ENCODE measurements at places on chromosomes 5 and 9. TPM values are rescaled to one million over a fixed set of nuclear protein-coding genes. Genes with fewer than 3 reads are reported as not detected.
A peak's percentile ranks its signal among the peaks of the same experiment; 100 is the strongest.

GRCh38 chr5:59038798-59039295, 456.0 kb downstream of the RAB3C start:
- no peak for DNase-seq

DNA sequence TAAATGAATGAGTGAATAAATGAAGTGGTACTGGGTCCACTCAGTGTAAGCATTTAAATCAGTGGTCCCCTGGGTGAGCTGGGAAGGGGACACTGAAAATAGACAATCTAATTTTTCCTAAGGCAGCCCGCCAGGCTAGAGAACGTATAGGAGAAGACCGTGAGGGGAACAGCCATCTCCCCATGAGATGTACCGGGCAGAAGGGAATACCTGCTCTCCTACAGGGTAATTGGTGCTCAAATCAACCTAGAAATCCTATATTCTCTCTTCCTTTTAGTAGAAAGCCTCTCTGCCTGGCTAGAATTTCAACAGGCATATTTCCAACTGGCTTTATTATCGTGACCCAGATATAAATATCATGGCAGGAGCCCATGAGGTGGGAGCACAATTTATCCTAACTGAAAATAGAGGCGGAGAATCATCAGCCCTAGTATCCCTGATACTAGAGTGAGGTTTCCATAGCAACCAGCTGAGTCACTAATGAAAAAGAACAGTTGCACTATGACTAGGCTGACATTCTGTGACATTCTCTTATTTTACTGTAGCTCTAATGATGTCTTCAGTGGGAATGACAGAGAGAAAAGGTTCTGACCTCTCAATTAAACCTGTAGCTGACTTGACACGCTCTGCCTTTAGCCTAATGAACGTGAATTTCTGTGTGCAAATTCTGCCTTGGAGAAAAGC, 96.5 kb upstream of the CAST start:
- DNase-seq: peak; percentile 11

Gene CDKN2A
- under 0.01 TPM for total RNA-seq

Gene PCDHGB1
- total RNA-seq: 6.1 TPM

- no peak for DNase-seq
Measured at GRCh38 chr5:23412515-23412914, 94.9 kb upstream of the PRDM9 start.

DNA sequence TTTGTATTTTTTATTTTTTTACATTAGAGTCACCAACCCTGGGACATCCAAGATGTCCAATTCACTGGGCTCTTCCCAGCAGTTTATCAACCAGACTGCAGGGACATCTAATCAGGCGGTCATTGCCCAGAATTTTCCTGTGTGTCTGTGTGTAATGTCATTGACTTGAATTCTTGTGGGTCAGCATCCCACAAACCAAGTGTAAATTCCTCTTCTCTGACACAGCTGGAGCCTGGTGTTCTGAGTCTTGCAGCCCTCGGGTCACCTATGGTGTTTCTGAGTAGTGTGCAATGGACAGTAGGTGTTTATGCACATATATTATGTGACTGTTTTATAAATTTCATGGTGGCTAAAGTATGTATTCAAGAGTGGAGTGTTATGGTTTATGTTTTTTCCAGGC, 815.7 kb downstream of the SEMA5A start:
- no peak for DNase-seq

GRCh38 chr9:20043461-20043860, 254.6 kb upstream of the SLC24A2 start:
- DNase-seq: no peak

GRCh38 chr5:34563931-34564709, 92.0 kb upstream of the RAI14 start:
- no peak for DNase-seq
